Cardiac fibroblast (primary cell): ENCODE measurements at places on chromosomes 11 and 22.

DNA sequence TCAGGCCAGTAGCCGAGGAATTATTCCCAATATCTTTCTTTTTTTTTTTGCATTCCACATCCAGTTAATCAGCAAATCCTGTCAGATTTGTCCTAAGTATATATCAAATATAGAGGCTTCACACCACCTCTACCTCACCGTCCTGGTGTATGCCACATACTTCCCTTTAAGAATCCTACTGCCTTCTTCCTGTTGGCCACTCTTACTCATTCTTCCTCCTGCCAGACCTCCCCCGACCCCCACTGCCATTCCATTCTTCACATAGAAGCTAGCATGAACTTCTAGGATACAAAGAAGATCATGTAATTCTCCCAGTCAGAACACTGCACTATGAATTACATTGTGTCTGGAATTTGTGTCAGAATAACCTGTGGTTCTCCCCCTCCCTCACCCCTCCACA, 89.5 kb downstream of the TRIM44 start:
- peak; percentile 12 for DNase-seq

DNA sequence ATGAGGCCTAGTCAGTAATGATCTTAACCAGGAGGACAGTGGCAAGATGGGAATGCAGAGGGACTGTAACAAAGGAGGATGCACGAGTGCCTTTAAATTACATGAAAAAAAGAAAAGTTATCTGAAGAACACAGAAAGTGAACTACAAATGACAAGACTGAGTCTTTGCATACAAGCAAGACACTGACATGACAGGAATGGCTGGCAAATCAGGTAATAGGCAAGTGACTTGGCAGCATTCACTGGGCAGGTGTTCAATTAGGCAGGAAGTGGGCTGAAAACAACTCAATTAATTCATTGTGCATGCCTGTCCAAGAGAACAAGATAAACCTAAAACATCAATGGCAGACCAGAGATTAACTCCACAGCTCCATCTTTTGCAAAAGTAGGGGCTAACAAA, 24.0 kb downstream of the SMCO4 start:
- no peak for DNase-seq

- DNase-seq: no peak
Observed at GRCh38 chr11:35147235-35147634, 8.3 kb downstream of the CD44 start.

GRCh38 chr11:118443590-118444218, 7.4 kb downstream of the KMT2A start:
- DNase-seq: no peak

GRCh38 chr22:40128989-40129388, 48.7 kb upstream of the TNRC6B start:
- no peak for DNase-seq

- peak; percentile 82 for DNase-seq
Observed at GRCh38 chr11:103338621-103339484, 229.6 kb downstream of the DYNC2H1 start.

DNA sequence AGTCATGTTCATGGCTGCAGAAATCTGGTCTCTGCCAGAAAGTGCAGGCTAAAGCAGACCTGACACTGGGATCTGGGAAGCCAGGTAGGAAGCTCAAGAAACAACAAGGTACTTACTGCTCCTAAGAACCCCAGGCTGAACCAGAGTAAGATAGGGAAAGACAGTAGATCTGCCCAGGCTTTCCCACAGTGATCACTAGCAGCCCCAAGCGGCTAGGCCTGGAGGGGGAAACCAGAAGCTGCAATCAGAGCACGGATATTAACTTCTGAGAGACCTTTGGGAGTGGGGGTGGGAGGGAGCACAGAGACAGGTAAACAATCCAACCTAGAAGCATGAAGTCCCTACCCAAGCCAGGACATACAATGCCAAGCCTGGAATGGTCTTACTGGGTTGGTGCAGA, 135.2 kb upstream of the C11orf58 start:
- no peak for DNase-seq

- DNase-seq: no peak
Observed at GRCh38 chr11:20192151-20192550, 31.9 kb upstream of the DBX1 start.

- peak; percentile 13 for DNase-seq
Observed at GRCh38 chr11:107916671-107917241, 11.5 kb upstream of the RAB39A start.

DNA sequence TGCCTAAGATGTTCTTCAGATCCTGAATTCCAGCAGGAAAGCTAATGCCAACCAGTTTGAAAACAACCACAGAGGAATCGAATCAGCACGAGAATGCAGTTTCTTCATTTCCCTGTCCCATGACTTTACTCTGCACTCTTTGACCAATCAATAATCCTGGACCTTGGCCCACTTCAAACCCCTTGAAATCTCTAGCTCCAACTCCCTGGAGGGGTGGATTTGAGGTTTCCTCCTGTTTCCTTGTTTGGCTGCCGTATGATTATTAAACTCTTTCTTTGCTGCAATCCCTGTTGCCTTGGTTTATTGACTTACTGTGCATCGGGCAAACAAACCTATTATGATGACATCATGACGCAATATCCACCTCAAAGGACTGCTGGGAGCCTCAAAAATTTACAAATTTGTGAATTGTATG, 109.3 kb downstream of the FBXO7 start:
- DNase-seq: peak; percentile 74

- DNase-seq: peak; percentile 86
Observed at GRCh38 chr11:121591405-121592033, 138.8 kb upstream of the SORL1-AS1 start.

- peak; percentile 87 for DNase-seq
Observed at GRCh38 chr11:124643605-124644425, 21.2 kb downstream of the TBRG1 start.

DNA sequence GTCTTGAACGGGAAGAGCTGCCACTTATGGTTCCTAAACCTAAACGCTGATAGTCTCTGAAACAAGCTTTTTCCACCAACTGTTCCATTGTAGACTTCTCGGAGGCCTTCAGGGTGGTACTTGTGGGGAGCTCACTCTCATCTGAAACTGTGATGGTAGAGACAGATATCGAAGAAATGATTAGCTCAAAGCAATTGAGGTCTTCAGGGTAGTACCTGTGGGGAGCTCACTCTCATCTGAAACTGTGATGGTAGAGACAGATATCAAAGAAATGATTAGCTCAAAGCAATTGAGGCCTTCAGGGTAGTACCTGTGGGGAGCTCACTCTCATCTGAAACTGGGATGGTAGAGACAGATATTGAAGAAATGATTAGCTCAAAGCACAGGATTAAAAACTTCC, 175.7 kb downstream of the SWAP70 start:
- no peak for DNase-seq

DNA sequence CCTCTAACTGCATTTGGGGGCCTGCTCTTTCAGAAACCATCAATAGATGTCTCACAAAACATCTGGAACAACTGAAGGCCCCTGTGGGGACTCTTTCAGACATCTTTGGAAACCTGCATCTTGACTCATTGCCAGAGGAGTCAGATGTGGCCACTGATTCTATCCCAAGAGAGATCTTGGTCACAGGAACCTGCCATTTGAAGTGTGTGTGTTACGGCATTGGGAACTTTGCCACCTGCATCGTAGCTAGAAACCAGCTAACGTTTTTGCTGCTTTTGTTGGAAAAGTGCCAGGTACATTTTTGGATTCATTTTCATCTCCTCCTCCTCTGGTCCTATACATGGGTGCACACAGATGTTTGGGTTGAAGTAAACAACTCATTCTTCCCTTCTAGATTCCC, 4.3 kb downstream of the SRRD start:
- no peak for DNase-seq

DNA sequence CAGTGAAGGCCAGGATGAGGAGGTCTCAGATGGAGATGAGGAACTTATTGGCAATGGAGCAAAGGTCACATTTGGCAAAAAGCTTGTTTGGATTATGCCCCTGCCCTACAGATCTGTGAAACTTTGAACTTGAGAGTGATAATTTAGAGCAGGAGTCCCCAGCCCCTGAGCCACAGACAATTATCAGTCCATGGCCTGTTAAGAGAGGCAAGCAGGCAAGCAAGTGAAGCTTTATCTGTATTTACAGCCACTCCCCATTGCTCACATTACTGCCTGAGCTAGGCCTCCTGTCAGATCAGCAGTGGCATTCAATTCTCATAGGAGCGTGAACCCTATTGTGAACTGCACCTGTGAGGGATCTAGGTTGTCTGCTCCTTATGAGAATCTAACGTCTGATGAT, 1076.9 kb upstream of the TENM4 start:
- no peak for DNase-seq

DNA sequence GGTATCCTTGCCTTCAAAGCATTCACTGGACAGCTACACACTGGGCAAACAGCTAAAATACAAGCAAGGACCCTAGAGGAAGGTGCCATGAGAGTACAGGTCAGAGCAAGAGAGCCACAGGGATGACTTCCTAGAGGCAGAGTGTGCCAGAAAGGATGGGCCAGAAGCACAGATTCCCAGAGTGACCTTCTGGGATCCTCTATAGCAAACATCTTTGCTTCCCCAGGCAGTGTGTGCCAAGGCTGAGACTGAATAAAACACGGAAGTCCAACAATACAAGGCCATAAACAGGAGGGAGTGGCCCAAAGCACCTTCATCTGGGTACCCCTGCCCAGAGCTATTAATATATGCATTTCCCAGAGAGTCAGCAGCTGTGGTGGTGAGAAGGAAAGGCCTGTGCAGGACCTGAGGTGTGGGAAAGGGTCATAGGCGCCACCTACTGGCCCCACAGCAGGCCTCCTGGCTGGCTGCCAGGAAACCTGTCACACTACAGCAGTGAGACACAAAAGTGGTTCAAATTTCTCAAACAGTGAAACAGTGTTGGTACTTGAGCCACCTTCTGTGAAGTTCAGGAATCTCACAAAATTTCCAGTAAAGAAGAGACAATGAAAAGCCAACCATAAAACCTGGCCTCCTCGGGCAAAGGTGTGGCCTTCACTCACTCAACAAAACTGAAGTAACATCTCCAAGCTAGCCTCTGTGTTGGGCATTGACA, 20.3 kb downstream of the CLPB start:
- DNase-seq: peak; percentile 83

DNA sequence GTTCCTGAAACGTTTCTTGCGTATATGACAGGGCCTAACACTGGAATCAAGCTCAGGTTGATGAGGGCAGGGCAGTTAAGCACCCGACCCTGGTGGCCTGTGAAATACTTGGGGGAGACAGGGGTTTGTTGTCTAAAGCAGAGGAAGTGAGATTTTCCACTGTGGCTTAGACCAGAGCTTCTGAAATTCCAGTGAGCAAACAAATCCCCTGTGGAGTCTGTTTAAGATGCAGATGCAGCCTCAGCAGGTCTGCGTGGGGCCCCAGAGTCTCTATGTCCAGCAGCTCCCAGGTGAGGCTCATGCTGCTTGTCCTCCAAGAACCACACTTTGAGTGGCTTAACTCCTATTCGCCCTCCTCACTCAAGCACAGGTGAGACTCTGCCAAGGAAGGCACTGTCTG, 39.1 kb upstream of the PRAME start:
- no peak for DNase-seq

DNA sequence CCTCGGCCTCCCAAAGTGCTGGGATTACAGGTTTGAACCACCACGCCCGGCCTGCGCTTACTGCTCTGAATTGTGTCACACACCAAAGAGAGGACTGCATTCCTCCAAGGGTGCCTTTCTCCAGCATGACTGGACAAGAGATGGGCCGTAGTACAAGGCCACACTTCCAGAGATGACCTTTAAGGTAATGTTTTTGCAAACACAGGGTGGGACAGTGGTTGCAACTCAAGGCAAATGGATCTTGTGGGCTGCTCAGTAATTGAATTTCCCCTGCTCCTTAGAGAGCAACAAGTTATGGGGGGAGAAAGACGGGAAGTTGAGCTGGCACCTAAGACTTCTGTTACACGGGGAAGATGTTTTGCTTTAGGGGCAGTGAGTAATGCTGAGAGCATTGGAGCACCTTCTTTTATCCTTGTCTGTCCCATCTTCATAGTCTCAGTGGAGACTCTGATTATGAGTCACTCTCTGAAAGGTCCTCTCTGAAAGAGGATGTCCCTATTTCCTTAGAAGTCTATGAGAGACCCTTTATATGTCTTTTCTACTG, 66.3 kb downstream of the C11orf91 start:
- no peak for DNase-seq

DNA sequence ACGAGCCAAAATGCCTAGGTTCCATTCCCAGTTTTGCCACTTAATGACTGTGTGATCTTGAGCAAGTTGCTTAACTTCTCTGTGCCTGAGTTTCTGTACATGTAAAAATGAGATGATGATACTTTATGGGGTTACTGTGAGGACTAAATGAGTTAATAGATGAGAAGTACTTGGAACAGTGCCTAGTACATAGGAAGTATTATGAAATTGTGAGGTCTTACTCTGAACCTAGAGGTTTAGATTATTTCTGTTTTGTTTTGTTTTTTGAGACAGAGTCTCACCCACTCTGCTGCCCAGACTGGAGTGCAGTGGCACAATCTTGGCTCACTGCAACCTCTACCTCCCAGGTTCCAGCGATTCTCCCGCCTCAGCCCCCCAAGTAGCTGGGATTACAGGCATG, 227.0 kb upstream of the POU2AF2 start:
- peak; percentile 78 for DNase-seq

DNA sequence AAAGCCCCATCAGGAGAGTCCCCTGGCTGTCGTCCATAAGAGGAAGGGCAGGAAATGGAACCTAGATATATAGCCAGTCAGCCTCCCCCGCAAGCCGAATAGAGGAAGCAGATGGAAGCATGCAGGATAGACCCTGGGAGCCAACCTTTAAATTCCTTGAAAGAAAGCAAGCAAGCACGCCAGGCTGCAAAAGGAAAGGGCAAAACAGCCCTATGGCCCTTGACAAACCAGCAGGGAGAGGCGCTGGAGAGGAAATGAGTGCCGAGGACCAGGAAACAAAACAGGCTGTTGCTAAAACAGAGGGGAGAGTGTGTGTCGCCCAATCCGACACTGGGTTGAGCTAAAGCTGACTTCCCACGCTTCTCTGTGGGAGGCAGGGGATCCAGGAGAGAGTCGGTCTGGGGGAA, 203.5 kb upstream of the MTNR1B start:
- peak; percentile 63 for DNase-seq

DNA sequence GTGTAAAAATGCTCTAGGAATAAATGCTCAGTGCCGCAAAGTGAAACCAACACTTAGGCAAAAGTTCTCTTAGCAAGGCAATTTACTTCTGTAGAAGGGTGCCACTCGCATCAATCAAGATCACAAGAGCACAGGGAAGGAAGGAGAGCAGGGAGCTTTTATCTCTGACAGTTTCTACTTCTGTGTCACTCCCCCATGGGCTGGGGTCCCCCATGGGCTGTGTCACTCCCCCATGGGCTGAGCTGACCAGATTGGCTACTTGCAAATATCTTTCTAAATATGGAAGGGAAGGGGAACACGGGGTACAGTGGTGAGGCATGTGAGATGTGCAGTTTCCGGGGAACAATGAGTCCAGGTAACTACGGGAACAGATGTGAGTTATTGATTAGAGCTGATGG, 397 bp downstream of the OR52N2 start:
- no peak for DNase-seq

DNA sequence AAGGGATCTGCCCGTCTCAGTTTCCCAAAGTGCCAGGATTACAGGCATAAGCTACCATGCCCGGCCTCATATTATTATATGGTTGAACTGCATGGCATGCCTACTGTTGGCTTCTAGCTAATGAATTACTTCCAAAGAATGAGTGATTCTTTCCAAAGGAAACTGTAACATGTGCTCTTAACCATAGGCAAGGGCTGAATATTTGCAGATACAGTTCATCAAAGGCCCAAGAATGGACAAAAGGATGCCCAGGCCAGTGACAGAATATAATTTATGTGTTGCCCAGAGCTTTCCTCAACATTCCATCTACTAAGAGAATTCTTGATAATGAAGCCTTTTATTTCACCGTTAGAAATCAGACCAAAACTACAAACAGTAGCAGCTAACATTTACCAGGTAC, 27.0 kb upstream of the CCDC89 start:
- no peak for DNase-seq
